Transverse colon (tissue), 4 donors: ENCODE measurements at places on chromosomes 6 and 20. TPM values are rescaled to one million over a fixed set of nuclear protein-coding genes. Genes with fewer than 3 reads are reported as not detected.

The NHLRC1 gene
- 1.1 TPM for total RNA-seq

The CDH26 gene
- total RNA-seq: 1.9 TPM

The SPEF1 gene
- total RNA-seq: not detected

The NR2E1 gene
- total RNA-seq: not detected

The ZBTB12 gene
- 0.75 TPM for total RNA-seq

The BICRAL gene
- 14.7 TPM for total RNA-seq

The MLIP gene
- total RNA-seq: not detected

DNA sequence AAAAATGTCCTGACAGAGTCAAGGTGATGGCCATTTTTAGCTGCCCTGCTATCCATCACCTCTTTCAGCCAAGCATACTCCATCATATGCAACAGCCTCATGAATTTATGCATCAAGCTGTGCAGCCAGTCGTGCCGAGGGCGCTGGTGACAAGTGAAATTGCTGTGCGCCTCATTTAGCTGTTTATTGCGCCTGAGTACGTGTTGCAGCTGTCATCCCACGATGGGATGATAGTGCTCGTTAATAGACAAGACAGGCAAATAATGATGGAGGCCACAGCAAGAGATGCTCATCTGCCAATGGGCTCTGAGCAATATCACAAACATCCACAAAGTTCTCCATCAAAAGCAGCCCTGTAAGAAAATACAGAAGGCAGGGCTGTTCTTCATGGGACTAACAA, 562.3 kb upstream of the POU3F2 start:
- no peak for DNase-seq
- no peak overlapping the region for H3K4me3 ChIP-seq
- H3K27me3 ChIP-seq: no peaks in the 10 kb centered on the region
- no peaks in the 10 kb centered on the region for H3K4me1 ChIP-seq
- no peaks in the 10 kb centered on the region for H3K36me3 ChIP-seq
- no peak overlapping the region for H3K27ac ChIP-seq

DNA sequence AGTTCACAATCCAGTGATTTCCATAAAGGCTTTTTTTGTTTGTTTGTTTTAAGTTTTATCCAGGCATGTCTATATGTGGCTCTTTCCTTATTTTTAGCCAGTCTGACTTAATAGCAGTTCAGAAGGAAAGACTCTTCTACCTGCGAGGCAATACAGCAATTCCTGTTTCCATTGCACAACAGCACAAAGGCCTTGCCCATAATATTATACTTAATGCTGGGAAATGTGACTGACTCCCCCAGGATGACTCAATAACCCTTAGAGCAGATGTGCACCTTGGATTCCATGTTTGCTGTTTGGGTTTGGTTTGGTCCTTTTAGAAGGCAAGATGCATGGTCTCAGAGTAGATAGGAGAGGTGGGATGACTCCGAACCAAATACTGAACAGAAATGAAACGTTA, 184.1 kb downstream of the MTFR2 start:
- H3K27me3 ChIP-seq: no peaks in the 10 kb centered on the region
- H3K4me3 ChIP-seq: no peak overlapping the region
- no peak for DNase-seq
- no peaks in the 10 kb centered on the region for H3K36me3 ChIP-seq
- no peaks in the 10 kb centered on the region for H3K4me1 ChIP-seq
- no peak overlapping the region for H3K27ac ChIP-seq

GRCh38 chr6:43673444-43674084, 14.0 kb downstream of the MRPS18A start:
- H3K4me1 ChIP-seq: peaks cover 49% of the 10 kb centered on the region
- DNase-seq: no peak
- H3K27ac ChIP-seq: peak overlapping the region; percentile 59
- no peaks in the 10 kb centered on the region for H3K27me3 ChIP-seq

GRCh38 chr20:56575157-56575556, 42.1 kb downstream of the FAM209B start:
- H3K4me1 ChIP-seq: no peaks in the 10 kb centered on the region
- H3K27me3 ChIP-seq: no peaks in the 10 kb centered on the region
- no peak overlapping the region for H3K4me3 ChIP-seq

- no peak overlapping the region for H3K4me3 ChIP-seq
- H3K36me3 ChIP-seq: no peaks in the 10 kb centered on the region
- H3K27ac ChIP-seq: no peak overlapping the region
- DNase-seq: no peak
- H3K27me3 ChIP-seq: no peaks in the 10 kb centered on the region
Measured at GRCh38 chr6:84072442-84072997, 38.9 kb downstream of the MRAP2 start.

DNA sequence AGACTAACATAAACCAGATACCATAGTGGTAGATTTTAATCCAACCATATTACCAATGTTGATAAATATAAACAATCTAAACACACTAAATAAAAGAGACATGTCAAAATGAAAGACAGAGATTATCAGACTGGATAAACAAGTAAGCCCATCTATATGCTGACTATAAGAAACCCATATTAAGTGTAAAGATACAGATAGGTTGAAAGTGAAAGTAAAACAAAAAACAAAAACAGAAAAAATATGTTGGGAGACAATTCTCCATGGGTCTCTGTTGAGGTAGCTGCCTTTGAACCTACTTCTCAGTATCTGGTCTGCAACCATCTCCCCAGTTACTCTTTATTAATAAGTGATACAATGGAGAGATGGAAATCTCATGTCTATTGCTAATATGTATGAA, 21.2 kb downstream of the REV3L start:
- H3K36me3 ChIP-seq: no peaks in the 10 kb centered on the region
- no peak for DNase-seq
- H3K27me3 ChIP-seq: no peaks in the 10 kb centered on the region
- no peaks in the 10 kb centered on the region for H3K4me1 ChIP-seq

DNA sequence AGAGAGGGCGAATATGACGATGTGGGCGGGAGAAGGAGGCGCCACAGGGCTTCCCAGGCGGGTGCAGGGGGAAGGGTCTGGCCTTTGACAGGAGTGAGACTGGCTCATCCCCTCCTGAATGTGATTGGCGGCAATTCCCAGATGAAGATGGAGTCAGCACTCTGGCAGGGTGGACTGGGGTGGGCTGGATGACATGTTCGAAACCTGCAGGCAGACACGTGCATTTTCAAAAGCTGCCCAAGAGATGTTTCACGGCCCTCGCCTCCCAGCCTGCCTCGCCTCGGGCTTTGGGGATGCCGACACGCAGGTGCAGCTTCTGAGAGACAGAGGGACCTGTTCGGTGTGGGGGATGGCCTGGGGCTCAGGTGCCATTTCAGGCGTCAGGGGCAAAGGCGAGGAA, 66.8 kb upstream of the AFDN start:
- no peak for DNase-seq
- H3K27me3 ChIP-seq: no peaks in the 10 kb centered on the region
- H3K4me1 ChIP-seq: peaks cover 11% of the 10 kb centered on the region
- no peaks in the 10 kb centered on the region for H3K36me3 ChIP-seq

- DNase-seq: peak; percentile 67
- no peaks in the 10 kb centered on the region for H3K4me1 ChIP-seq
- H3K27me3 ChIP-seq: no peaks in the 10 kb centered on the region
- no peaks in the 10 kb centered on the region for H3K36me3 ChIP-seq
- H3K27ac ChIP-seq: no peak overlapping the region
- no peak overlapping the region for H3K4me3 ChIP-seq
Measured at GRCh38 chr20:48359692-48360341, 468.0 kb downstream of the PREX1 start.

GRCh38 chr6:88268508-88268907, 102.4 kb upstream of the CNR1 start:
- H3K4me1 ChIP-seq: no peaks in the 10 kb centered on the region
- no peak overlapping the region for H3K27ac ChIP-seq
- DNase-seq: no peak
- H3K36me3 ChIP-seq: no peaks in the 10 kb centered on the region
- H3K27me3 ChIP-seq: no peaks in the 10 kb centered on the region

- H3K27ac ChIP-seq: no peak overlapping the region
- no peak overlapping the region for H3K4me3 ChIP-seq
- H3K27me3 ChIP-seq: no peaks in the 10 kb centered on the region
- H3K36me3 ChIP-seq: no peaks in the 10 kb centered on the region
Measured at GRCh38 chr20:20253039-20253743, 114.7 kb upstream of the INSM1 start.

GRCh38 chr20:11200423-11200822, 526.6 kb upstream of the JAG1 start:
- DNase-seq: no peak
- H3K36me3 ChIP-seq: no peaks in the 10 kb centered on the region
- H3K27me3 ChIP-seq: no peaks in the 10 kb centered on the region

DNA sequence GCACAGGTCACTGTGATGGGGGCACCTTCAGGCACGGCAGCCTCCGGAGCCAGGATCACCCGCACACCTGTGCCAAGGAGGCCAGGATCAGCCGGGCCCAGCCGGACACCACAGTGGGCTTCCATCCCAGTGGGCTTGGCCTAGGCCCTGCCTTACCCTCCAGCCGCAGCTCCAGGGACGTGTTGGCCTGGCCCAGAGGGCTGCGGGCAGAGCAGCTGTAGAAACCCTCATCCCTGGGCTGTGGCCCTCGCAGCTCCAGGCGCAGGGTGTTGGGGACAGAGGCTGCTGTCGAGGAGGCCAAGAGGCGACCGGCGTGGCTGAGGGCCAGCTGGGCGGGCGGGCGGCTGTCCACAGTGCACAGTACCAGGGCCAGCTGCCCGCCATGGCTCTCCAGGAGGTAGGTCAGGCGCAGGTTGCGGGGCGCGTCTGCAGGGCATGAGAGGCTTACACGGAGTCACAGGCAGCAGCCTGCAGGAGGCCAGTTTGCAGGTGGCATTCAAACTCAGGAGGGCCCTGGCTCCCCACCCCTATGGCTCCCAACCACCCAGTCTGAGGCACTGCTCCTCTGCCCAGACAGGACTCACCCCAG, 11.0 kb upstream of the ADAM33 start:
- H3K4me1 ChIP-seq: no peaks in the 10 kb centered on the region
- H3K27ac ChIP-seq: no peak overlapping the region
- H3K27me3 ChIP-seq: no peaks in the 10 kb centered on the region
- H3K4me3 ChIP-seq: no peak overlapping the region
- no peak for DNase-seq

DNA sequence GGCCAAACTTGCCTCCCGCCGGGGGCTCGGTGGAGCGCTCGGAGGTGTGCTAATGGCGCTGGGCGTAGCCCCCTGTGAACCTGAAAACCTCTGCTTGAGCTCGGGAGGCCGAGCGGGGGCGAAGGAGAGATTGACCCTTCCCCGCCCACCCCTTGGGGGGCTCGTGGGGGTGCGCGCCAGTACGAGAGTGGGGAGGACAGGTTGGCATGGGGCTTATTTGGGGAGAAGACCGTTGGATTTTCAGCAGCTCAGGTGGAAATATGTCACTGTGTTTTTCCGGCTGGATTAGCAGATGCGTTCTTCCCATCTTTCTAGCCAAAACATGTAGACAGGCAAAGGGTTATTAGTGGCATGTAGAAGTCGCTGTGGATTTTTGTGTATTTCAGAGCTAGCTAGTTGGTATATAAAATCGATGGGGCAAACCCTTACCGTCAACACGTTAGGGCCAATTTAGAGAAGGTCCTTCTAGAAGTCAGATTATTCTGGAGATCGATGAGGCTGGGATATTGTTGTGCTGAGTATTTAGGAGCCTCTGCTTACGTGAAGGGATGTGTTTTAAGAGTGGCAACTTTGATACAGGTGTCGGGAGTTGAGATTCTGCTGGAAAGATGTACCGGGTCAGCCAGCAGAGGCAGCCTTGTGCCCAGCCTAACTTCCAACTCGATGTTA, 525 bp downstream of the NCOA7 start:
- DNase-seq: peak; percentile 46
- H3K36me3 ChIP-seq: no peaks in the 10 kb centered on the region
- peak overlapping the region; percentile 98 for H3K27ac ChIP-seq
- H3K4me3 ChIP-seq: peak overlapping the region; percentile 85

DNA sequence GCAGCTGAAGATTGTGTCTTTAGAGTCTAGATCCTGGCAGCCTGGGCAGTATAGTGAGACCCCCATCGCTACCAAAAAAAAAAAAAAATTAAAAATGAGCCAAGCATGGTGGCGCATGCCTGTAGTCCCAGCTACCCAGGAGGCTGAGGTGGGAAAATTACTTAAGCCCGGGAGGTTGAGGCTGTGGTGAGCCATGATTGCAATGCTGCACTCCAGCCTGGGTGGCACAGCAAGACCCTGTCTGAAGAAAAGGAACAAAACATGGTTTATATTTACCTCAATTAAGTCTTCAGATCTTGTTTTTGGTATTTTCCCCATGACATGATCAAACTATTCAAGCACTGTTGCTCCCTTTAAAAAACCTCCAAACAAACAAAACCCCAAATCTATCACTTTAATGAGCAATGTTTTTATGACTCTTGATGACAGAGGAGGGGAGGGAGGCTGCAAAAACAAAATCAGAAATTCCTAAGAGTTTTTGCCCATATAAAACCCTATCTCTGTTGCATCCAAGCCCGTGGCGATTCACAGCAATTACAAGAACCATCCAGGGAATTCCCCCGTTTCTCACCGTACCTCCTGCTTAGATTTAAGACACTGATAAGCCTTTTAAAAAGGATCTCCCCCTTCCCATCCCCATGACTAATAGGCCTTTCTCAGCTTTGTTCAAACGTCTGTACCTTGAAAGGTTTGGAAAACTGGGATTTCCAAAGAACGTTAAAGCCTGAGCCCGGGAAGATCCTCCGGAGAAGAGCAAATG, 259.9 kb downstream of the BMP7 start:
- H3K36me3 ChIP-seq: no peaks in the 10 kb centered on the region
- no peaks in the 10 kb centered on the region for H3K4me1 ChIP-seq
- no peak for DNase-seq
- H3K27ac ChIP-seq: no peak overlapping the region

- H3K36me3 ChIP-seq: no peaks in the 10 kb centered on the region
- no peaks in the 10 kb centered on the region for H3K27me3 ChIP-seq
- no peak overlapping the region for H3K4me3 ChIP-seq
- H3K27ac ChIP-seq: peak overlapping the region; percentile 61
- H3K4me1 ChIP-seq: peaks cover 3% of the 10 kb centered on the region
Measured at GRCh38 chr6:134295953-134296553, 21.9 kb downstream of the SGK1 start.

DNA sequence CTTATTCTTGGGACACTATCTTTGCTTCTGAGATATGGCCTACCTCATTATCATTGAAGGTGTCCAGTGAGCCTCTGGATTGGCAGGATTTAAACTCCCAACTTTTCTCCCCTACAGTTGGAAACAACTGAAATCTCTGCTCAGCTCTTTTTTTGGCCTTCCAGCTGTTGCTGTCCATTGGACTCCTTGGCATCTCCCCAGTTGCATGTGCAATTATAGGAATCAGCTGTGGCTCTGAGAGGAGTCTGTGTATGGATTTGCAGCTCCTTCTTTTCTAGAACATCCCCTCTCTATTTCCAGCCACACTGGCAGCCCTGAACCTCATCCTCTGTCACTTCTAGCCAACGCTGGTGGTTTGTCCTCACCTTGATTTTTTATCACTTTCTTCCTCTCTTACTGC, 21.2 kb downstream of the RAB22A start:
- peaks cover 8% of the 10 kb centered on the region for H3K4me1 ChIP-seq
- H3K27me3 ChIP-seq: no peaks in the 10 kb centered on the region
- H3K4me3 ChIP-seq: no peak overlapping the region
- DNase-seq: no peak
- no peak overlapping the region for H3K27ac ChIP-seq
- no peaks in the 10 kb centered on the region for H3K36me3 ChIP-seq

- no peaks in the 10 kb centered on the region for H3K36me3 ChIP-seq
- no peaks in the 10 kb centered on the region for H3K27me3 ChIP-seq
- no peaks in the 10 kb centered on the region for H3K4me1 ChIP-seq
- no peak overlapping the region for H3K4me3 ChIP-seq
- no peak overlapping the region for H3K27ac ChIP-seq
Measured at GRCh38 chr6:121994919-121995318, 404.5 kb upstream of the HSF2 start.
